Ecto neural progenitor cell (in vitro differentiated cells): ENCODE measurements at places on chromosomes 6 and 20.

- DNase-seq = peak; percentile 67
Measured at GRCh38 chr6:75334266-75335040, 49.9 kb upstream of the TMEM30A start.

DNA sequence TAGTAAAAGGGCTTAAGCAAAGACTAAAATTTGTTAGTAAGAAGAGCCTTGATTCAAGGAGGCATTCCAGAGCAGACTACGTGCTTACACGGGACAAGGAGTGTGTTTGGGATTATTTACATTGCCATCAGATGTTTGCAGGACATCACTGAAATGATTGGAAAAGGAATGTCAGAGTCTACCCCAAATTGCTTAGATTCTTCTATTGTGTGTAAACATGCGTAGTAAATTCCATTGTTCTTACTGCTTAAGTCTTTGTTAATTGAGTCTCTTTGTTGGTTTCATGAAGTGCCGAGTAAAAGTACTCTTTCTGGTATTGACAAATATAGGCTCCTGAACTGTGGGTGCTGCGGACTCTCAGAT, 60.5 kb downstream of the CD83 start:
- DNase-seq = no peak

- DNase-seq = no peak
Measured at GRCh38 chr20:64116016-64116415, 8.7 kb upstream of the NPBWR2 start.

DNA sequence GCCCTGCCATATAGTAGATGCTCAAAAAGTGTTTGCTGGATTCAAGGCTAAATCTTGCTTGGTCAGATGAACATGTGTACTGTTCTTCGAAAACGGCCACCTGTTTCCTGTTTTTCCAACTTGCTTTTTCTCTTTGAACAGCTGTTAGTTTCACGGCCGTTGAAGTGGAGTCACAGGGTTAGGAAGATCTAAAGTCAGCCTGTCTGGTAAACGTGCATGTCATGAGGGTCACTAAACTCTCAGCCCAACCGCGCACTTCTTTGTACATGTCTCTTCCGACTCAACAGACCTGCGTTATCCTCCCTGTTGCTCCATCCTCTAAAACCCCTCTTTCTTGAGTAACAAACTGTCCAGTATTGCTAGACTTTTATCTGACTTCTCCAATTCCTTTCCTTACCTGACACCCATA, 93.2 kb upstream of the MAN1A1 start:
- DNase-seq = no peak

DNA sequence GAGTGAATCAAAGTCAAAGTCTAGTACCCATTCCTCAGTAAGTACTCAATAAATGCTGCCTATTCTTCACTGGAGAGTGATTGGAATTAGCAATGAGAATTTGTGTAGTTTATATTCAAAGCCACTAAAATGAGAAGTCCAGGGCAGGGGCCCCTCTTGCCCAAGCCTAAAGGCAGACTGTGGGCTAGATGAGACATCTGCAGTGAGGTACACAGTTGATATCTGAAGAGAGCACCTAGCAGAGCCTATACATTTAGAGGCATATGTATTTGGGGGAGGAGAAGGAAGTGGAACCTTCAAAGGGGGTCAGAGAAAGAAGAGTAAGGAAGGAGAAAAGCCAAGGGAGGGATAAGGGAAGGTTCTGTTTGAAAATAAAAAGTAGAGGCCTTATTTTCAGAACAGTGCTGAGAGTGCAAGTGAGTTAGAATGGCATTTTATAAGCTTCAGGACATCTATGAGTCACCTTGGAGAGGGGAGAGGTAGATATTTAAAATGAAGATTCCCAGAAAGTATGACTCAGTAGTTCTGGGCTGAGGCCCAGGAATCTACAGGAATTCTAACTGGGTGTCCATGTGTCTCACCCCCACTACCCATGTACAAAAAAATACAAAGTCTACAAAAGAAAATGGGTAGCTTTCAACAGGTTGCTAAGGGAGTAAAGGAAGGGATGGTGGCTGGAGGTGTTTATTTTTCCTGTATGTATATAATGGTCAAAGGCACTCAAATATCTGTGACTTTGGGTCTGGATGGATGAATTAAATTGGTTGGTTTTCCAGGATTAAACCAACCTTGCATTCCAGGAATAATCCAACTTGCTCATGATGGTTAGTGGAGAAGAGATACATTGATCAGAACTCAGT, 135.1 kb downstream of the ZFP64 start:
- DNase-seq = no peak

DNA sequence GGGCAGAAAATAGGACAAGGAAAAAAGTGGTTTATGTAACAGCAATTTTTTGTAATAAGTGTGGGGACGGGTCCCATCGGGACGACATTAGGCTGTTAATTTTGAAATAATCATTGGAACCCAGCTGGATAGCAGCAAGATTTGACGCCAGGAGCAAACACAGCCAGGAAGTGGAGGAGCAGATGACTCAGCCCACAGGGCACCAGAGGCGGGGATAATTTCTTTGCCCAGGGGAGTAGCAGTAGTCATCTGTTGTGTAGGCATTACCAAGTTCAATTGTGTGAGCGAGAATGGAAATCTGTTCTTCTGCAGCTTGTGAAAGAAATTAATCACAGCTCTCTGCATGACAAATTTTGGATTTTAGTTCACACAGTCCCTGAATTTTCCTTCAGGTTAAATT, 22.6 kb upstream of the RIN2 start:
- peak; percentile 29 for DNase-seq

- DNase-seq = no peak
Measured at GRCh38 chr20:53129563-53129962, 157.4 kb downstream of the TSHZ2 start.

DNA sequence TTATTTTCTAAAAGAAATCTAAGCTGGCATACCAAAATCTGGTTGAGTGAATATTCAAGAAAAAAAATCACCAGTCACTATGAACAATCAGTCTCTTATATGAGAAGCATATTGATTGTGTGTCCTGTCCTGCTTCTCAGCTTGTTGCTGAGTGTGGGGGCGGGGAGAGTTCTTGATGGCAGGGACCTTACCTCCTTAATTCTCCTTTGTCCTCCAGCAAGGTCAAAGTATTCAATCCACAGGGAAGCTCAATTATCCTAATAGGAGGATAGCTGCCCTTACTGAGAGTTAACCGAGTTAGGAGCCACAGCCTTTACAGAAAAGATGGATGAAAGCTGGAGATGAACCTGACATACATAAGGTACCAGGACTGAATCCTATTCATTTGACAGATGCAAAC, 154.0 kb downstream of the LY86 start:
- no peak for DNase-seq

DNA sequence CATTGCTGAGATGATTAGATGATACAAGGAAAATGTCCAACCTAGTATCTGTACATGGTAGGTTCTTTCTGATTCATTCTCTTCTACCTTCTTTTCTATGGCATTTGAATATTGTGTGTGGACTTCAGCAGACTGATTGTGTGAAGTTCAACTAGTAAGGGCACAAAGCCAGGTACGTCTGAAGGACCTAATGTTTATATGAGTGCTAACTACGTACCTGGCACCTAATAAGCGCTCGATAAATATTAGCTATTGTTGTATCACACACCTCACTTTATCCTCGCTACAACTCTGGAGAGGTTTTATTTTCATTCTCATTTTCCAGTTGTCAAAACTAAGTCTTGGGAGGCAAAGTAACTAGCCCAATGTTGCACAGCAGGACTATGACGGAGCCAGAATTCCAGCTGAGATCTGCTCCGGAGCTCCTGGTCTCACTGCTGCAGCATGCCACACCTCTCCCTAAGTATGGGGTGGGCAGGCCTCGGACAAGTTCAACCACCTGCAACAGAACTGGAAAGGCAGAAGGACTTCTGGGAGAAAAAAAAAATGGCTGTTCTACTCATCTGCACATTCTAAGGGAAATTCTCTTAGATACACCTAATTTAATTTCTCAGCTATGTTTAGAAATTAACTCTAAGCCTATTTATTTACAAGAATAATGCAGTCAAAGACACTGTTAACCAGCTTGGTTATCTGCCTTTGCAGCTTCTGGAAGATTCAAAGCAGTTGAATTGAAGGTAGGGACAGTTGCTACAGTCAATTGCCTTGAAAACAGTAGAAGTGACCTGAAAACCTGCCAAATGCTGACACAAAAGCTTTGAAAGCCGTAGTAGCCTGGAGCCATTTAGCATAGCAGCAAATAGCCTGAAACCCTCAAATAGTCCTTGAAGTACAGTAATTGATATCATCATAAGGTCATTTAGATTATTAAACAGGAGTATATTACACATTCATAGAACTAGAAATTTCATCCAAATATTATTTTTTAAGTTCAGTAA, 165.0 kb downstream of the PDE7B start:
- DNase-seq = no peak

DNA sequence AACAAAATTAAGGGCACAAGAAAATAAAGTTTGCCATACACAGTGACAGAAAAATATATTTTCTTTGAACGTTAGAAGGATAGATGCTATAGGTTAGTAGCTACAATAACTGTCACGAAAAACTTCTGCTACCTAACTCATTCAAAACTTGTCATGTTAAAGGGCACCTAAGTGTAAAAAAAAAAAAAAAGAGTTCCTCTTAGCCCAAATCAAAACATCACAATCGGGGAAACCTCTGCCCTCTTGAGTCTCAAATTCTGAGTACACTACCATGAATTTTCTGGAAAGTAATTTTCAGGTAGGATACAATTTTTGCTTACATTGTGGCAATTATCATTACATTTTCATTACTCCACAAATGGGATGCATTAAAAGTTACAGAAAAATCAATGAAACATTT, 5.7 kb downstream of the ATXN1 start:
- DNase-seq = no peak

- no peak for DNase-seq
Measured at GRCh38 chr6:4568138-4568537, 208.1 kb upstream of the CDYL start.

DNA sequence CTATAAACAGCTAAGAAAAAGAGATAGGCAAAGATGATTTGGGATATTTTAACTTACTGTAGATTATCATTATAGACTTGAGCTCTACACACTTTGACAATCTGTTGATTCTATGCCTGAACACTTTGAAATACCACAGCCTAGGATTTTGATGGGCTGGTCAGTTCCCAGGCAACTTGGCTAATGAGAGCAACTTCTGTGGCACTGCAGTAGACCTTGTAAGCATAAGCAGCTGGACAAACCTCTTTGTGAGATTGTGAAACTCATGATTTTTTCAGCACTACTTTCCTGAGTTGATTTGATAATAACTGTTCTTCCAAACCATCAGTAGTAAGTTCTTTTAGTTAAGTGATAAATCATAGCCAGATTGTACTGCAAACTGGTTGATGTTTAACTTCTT, 27.1 kb upstream of the ELOVL5 start:
- no peak for DNase-seq

GRCh38 chr20:50017160-50017559, 34.4 kb downstream of the SNAI1 start:
- DNase-seq = no peak

DNA sequence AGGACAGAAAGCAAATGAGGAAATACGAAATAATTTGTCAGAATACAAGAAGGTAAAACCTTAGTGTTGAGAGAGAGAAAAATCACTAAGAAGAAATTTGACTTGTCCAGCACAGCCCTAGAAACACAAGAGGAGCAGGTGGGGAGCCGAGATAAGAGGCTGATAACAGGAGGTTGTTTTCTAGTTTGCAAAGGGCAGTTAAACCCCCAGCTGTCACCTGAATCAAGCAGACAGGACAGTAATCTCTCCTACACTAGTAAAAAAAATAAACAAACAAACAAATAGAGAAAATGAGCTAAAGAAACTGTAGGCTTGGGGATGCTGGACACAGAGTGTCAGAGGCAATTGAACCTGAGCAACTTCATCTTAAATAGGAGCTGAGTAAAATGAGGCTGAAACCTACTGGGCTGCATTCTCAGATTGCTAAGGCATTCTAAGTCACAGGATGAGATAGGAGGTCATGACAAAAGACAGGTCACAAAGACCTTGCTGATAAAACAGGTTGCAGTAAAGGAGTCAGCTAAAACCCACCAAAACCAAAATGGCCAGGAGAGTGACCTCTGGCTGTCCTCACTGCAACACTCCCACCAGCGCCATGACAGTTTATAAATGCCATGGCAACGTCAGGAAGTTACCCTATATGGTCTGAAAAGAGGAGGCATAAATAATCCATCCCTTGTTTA, 40.4 kb downstream of the FAM184A start:
- no peak for DNase-seq

DNA sequence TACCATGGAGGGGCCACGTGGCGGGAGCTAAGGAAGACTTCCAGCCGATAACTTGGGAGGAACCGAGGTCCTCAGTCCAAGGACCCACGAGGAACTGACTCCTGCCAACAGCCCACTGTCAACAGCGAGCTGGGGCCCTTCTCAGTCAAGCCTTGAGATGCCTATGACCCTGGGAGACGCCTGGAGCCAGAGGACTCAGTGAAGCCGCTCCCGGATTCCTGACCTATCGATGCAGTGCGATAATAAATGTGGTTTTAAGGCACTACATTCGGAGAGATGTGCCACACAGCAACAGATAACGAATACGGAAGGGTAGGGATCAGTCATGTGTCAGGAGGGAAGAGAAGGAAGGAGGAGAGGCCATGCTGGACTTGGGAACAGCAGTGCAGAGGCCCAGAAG, 208.5 kb downstream of the NFATC2 start:
- DNase-seq = no peak

GRCh38 chr6:30726506-30727413, 6.6 kb downstream of the TUBB start:
- DNase-seq = no peak

DNA sequence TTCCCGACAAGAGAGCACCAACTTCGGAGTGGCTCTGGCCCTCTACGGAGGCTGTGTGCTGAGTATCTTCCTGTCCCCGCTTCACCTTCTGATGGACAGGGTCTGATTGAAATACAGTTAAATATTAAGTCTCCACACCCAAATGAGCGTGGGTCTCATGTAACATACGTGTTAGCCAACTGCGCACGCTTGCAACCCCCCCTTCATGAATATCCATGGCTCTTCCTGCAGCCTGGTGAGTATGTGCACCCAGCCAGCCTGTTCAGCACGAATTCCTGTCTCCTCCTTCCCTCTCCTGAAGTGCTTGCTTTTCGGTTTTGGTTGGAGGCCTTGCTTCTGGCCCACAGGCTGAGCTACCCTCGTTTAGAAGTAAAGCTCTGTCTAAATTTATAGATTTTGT, 102.9 kb upstream of the FRMD1 start:
- DNase-seq = no peak

DNA sequence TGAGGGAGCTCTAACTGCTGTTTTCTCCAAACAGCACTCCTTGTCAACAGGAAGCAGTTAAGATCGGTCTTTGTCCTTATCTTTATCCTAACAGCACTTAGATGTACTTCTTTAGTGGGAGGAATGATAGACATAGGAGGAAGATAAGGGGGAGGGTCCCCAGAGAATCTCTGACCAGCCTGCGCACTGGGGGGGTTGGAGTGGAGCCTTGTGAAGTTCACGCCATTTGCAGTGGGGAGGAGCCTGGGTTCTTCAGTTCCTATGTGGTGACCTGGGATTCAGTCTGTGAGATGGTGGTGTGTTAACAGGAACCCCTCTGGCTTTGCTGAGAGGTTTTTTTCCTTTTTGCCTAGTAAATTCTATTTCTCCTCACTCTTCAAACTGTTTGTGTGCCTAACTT, 18.1 kb upstream of the ASCC3 start:
- no peak for DNase-seq
